ENCODE measurements at places on chromosomes 2 and 18.

- DNase-seq, result no peak
These were observed 257.4 kb downstream of the DOK6 start for GRCh38 chr18:69658103-69658502.

- no peak for DNase-seq
These were observed 120.6 kb upstream of the SMAD7 start for GRCh38 chr18:49071317-49071716.

DNA sequence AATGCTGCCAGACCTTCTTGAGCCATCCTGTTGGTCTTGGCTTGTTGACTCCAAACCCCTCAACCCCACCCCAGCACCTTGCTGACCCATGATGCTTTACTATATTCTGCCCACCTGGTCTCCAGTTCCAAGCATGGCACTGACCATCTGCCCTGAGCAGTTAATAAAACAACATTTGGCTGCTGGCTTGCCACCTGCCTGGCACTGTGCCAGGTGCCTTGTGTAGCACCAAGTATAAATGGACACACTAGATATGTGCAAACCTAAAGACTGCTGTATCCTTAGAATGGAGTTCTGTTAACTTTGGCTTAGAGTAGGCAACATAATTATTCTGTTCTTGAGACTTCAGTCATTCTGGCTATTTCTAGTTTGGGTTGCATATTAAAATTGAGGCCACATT, 91.4 kb downstream of the ACSL3 start:
- DNase-seq, result no peak

DNA sequence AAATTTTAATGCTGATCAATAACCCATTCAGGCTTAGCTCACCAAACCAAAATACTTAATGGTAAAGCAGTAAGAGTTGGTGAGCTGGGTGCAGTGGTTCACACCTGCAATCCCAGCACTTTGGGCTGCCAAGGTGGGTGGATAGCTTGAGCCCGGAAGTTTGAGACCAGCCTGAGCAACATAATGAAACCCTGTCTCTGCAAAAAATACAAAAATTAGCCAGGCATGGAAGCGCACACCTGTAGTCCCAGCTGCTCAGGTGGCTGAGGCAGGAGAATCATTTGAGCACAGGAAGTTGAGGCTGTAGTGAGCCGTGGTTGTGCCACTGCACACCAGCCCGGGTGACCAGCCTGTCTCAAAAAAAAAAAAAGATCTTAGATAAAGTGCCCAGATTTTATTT, 35.7 kb upstream of the MPP4 start:
- DNase-seq, result no peak

DNA sequence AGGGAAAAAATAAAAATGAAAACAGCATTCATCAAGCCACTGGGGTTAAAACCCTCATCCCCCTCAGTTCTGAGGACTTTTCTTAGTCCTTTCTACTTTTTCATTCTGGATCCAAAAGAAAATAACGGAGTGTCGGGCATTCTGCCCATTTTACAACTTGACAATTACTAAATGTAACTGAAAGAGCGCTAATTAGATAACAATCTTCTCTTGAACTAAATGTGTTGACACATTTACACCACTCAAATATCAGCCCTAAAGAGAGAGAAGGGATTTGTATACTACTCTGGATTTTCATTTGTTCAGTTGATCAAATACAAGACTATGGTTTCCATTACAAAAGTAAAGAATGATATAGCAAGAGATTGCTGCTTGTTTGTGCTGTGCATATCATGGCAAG, 27.5 kb downstream of the ABCA12 start:
- DNase-seq, result no peak

DNA sequence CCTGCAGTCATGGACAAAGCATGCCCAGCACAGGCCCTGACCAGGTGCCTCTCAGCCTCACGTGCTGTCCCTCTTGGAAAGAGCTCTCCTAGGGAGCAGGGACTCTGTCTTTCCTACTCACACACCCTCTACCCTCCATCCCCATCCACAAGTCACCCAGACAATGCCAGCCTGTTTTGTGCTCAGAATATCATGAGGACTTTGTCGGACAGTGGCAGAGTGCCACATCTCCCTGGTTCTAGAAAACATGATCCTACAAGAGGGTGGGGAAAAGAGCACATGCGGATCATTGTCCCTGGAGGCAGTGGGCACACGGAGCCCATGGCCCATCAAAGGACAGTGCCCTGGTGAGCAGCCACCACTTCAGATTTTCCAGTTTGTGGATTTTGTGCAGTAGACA, 3.7 kb upstream of the MAL start:
- no peak for DNase-seq

DNA sequence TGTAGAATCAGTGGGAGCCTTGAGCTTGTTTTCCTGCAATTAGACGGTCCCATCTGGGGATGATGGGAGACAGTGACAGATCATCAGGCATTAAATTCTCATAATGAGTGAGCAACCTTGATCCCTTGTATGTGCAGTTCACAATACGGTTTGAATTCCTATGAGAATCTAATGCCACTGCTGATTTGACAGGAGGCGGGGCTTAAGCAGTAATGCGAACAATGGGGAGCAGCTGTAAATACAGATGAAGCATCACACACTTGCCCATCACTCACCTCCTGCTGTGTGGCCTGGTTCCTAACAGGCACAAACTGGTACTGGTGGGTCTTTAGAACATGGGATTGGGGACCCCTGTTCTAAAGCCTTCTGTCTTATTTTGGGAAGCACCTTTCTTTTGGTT, 17.9 kb upstream of the NYAP2 start:
- no peak for DNase-seq

DNA sequence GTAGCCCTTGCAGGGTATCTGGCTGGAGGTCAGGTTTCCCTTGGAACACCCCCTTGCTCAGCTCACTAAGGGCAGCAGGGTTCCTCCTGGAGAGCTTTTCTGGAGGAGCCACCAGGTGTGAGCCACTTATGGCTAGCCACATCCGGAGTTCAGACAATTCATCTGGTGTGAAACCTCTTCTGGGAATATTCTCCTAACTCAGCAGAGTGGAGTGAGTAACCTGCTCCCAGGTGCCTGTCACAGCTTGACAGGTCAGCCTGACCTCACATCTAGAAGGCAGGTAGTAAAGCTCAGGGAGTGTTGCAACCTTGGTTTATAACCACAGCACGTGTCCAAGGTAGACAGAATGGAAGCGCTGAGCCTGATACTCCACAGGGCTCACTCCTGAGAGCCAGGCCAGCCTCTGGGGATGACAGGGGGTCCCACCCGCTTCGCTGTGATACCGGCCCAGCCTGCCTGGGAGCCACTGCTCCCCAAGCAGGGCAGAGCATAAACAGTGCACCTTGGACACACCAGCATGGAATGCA, 62.6 kb upstream of the TGFA start:
- no peak for DNase-seq

- no peak for DNase-seq
These were observed 361.9 kb downstream of the TXNL1 start for GRCh38 chr18:56276466-56276865.

- no peak for DNase-seq
These were observed 136.2 kb downstream of the PXDN start for GRCh38 chr2:1607971-1608688.

DNA sequence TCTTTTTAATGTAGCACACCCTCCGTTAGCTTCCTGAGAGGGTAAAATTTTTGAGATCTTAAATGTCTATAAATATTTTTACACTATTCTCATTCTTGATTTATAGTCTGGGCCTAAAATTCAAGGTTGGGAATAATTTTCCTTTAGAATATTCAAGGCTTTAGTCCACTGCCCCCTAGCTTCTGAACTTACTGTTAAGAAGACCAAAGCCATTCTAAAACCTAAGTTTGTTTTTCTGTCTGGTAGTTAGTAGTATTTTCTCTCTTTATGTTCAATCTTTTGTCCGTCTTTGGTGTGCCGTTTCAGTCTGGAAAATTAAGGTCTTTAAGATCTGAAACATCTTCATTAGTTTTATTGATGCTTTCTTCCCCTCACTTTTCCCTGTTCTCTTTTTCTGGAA, 14.5 kb downstream of the OSBPL6 start:
- no peak for DNase-seq

DNA sequence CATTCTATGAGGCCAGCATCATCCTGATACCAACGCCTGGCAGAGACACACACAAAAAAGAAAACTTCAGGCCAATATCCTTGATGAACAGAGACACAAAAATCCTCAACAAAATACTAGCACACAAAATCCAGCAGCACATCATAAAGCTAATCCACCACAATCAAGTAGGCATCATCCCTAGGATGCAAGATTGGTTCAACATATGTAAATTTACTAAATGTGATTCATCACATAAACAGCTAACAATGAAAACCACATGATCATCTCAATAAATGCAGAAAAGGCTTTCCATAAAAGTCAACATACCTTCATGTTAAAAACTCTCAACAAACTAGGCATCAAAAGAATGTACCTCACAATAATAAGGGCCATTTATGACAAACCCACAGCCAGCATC, 65.3 kb downstream of the WDPCP start:
- no peak for DNase-seq

DNA sequence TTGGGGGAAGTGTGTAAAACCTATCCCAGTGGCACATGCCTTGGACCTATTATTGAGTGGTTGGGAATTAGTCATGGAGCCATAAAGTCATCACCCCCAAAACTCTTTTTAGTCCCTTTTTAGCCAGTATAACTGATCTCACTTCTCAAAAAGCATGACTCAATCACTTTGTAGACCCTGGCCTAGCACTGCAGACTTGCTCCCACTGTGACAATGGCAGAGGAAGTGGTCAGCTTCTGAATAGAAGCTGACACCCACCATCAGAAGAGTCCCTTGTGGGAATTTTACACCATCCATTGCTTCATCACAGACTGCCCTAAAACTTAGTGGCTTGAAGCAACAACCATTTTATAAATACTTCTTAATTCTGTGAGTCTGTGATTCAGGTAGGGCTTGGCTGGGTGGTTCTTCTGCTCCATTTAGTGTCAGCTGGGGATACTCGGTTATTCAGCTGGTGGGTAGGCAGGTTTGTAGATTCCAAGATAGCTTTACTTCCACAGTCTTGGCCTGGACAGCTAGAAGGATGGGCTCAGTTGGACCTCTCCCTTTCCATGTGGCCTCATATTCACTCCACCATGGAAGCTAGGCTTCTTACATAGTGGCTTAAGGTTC, 10.8 kb upstream of the ITGA6 start:
- no peak for DNase-seq

- DNase-seq, result no peak
These were observed 294.8 kb downstream of the PTGR3 start for GRCh38 chr18:74914052-74914591.

DNA sequence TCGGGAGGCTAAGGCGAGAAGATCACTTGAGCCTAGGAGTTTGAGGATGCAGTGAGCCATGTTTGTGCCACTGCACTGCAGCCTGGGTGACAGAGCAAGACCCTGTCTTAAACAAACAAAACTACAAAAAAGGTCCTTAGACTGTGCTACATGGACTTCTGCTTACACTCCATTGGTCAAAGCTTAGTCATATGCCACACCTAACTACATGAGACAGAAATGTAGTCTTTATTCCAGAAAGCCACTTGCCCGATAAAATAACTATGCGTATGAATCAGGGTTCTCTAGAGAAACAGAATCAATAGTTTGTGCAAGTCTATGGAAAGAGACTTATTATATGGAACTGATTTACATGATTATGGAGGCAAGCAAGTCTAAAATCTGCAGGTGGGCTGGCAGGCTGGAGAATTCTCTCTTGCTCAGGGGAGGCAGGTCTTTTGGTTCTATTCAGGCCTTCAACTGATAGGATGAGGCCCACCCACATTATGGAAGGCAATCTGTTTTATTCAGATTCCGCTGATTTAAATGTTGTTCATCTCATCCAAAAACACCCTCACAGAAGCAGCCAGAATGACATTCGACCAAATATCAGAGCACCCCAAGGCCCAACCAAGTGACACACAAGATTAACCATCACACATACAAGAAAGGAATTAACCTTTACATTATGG, 114.4 kb upstream of the SIX2 start:
- no peak for DNase-seq

DNA sequence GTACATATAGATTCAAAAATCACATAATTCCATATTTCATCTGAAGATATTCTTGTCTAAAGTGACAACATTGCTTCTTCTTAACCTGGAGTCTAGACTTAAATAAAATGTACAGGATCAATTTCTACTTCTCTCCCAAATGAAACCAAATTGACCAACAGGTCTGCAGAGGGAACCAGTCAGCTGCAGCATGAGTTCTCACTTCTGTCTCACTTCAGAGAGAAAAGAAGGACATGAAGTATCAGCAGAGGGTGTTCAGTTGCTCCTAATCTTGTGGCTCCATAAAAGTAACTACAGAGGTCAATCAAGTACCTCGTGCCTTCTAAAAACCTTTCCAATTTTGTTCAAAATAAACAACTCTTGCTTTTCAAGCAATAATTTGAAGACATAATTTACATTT, 47.2 kb upstream of the MAP2 start:
- no peak for DNase-seq

GRCh38 chr2:104502901-104503300, 351.0 kb upstream of the POU3F3 start:
- DNase-seq, result no peak

- no peak for DNase-seq
These were observed 130.2 kb upstream of the SALL3 start for GRCh38 chr18:78849458-78849857.

GRCh38 chr2:11824901-11825828, 78.7 kb downstream of the LPIN1 start:
- DNase-seq, result no peak

GRCh38 chr2:5433855-5434254, 258.3 kb upstream of the SOX11 start:
- DNase-seq, result no peak

Measured in H4 (cell line).